ENCODE measurements at places on chromosomes 1 and 21.

- no peak for DNase-seq
These were observed 202.6 kb downstream of the GRIK1 start for GRCh38 chr21:29737186-29737585.

- no peak for DNase-seq
These were observed 10.4 kb downstream of the ZNF697 start for GRCh38 chr1:119637710-119638109.

DNA sequence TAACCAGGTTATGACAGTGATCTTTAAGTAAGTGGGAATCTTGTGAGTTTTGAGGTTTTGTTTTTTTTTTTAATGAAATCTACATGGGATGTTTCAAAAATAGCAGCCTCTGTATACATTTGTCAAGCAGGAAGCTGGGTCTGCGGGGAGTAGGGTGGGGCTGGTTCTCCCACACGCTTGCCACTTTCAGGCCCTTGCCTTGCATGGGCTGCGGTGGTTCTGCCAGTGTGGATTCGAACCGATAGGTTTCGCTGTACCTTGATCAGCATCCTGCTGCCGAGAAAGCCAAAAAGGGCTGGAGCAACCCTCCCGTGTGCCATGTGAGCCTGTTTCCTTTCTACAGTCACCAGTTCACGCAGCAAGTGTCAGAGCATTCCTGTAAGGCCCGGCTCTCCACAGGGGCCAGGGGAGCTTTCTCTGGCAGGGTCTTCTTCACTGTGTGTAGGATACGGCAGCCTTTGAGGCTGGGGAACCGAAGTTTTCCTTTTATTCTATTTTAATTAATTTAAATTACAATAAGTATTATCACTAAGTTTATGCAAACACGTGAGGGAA lies 79.2 kb upstream of the SAMD11 start:
- no peak for DNase-seq

DNA sequence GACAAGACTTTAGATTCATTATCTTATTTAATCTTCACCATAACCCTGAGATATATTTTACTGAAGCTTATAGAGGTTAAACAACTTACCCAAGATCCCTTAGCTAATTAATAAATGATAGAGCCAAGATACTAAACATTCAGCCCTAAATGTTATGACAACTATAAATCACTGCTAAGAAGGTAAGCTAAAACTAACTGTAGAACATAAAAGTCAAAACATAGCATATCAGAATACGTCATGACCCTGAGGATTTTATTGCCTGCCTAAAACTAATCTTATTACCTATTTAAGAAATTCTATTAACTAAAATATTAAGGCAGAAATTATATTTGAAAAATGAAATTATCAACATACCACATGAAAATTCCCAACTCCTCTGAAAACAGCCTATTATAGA lies 22.6 kb downstream of the EVI5 start:
- no peak for DNase-seq

- no peak for DNase-seq
These were observed 571.6 kb downstream of the MATN1 start for GRCh38 chr1:30151826-30152225.

GRCh38 chr1:92411511-92411910 lies 75.2 kb downstream of the GFI1 start:
- no peak for DNase-seq

GRCh38 chr1:184539580-184539979 lies 152.8 kb downstream of the C1orf21 start:
- no peak for DNase-seq

All from activated CD4-positive, CD25-positive, alpha-beta regulatory T cell treated with anti-CD3 and anti-CD28 coated beads, Interleukin-2, amount 50 U/mL, for 16 hours (primary cell).